ENCODE measurements at places on chromosomes 2 and 18. TPM values are rescaled to one million over a fixed set of nuclear protein-coding genes. Genes with fewer than 3 reads are reported as not detected.

Gene TM4SF20
- total RNA-seq: not detected

Gene CROCC2
- 0.45 TPM for total RNA-seq

Gene IAH1
- total RNA-seq: 45.6 TPM

Gene POTEE
- total RNA-seq: 0.33 TPM

GRCh38 chr2:64289737-64290136, 145.5 kb upstream of the PELI1 start:
- no peak overlapping the region for H3K27ac ChIP-seq
- no peaks in the 10 kb centered on the region for H3K27me3 ChIP-seq
- H3K36me3 ChIP-seq: no peaks in the 10 kb centered on the region
- DNase-seq: no peak
- peaks cover 3% of the 10 kb centered on the region for H3K4me1 ChIP-seq

DNA sequence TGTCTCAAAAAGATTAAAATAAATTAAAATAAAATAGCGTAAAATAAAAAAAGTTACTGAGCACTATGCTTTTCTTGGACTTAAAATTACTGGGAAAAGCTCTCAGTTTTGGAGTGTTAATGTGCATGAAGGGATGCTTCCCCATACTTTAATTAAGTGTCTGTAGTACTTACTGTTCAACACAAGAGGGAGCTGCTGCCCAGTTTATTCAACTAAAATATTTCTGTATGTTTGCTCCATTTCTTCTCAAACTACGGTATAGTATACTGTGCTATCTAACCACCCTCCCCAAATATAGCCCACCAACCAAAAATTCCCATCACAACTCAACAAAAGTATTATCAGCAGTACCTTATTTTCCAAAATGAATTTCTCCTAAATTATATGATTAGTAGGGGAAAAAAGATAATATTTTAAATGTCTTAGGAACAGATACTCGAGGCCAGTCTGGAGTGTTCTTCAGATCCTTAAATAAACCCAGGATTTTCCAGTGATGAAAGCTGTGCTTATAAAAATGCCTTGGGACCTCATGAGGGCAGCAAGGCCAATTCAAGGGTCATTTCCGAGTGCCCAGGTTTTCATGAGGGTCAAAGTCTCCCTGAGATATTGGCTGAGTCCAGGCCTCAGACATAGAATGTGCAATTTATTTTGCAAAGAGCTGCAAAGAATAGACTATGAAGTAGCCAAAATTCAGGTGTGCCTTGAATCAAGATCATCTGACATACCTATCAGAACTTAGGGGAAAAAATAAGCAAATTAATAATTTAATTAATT, 64.1 kb downstream of the CHRNA1 start:
- no peaks in the 10 kb centered on the region for H3K27me3 ChIP-seq
- DNase-seq: no peak
- H3K4me3 ChIP-seq: no peak overlapping the region
- H3K4me1 ChIP-seq: no peaks in the 10 kb centered on the region

DNA sequence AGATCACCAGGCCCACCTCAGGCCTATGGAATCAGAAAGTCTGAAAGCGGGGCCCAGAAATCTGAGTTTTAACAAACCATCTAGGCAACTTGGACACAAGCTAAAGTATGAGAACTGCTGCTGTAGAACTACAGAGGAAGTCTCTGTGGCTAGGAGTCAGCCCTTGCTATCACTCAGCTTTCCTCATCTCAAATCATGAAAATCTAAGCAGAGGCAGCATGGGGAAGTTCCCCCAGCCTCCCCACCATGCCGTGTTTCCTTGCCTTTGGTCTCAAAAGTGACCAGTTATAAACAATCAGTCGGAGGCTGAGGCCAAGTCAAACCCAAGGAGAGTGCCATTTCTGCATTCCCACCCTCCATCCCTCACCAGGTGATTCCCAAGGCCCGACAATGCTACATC, 404.7 kb downstream of the BCL11A start:
- DNase-seq: no peak
- H3K4me1 ChIP-seq: no peaks in the 10 kb centered on the region
- H3K4me3 ChIP-seq: no peak overlapping the region
- H3K27me3 ChIP-seq: no peaks in the 10 kb centered on the region
- no peak overlapping the region for H3K27ac ChIP-seq

DNA sequence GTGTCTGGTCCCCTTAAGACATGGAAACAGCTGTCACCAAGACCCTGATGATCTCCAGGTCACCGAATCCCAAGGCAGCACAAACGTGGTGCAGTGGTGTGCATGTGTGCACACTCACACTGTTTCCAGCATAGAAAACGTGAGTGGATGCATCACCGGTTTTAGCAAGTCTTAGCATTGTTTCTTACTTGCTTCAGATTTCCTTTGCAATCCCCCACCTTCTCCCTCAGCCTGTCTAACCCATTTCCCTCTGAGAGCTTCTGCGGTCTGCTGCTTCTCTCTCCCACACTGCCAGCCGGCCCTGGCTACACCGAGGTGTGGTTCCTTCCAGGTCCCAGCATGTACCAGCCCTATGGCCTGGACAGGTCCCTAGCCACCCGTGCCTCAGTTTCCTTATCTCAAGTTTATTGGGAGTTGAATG, 343.4 kb upstream of the HS6ST1 start:
- no peaks in the 10 kb centered on the region for H3K27me3 ChIP-seq
- H3K4me3 ChIP-seq: no peak overlapping the region
- no peak overlapping the region for H3K27ac ChIP-seq
- peak; percentile 39 for DNase-seq
